Osteocyte (in vitro differentiated cells): ENCODE measurements at places on chromosomes 13 and 19.

DNA sequence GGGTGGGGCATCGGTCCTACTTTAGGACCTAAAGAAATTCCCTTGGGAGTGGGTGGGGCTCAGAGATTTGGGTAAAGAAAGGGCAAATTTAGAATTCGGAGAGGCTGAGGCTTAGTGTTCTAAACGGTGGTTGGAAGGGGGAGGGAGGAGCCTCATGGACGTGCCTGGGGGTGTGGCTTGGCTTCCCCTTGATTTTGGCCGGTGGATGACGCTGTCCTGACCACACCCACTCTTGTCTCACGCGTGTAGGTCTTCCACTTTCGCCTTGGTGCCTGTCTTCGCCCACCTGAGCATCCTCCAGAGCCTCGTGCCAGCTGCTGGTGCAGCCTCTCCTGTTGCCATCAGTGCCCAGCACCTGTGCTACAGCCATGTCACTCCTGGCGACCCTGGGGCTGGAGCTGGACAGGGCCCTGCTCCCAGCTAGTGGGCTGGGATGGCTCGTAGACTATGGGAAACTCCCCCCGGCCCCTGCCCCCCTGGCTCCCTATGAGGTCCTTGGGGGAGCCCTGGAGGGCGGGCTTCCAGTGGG lies 1.2 kb upstream of the NUP62 start:
- no peak for DNase-seq

- no peak for DNase-seq
Observed at GRCh38 chr13:75860935-75861334, 224.8 kb downstream of the LMO7 start.

- no peak for DNase-seq
Observed at GRCh38 chr19:32543115-32543900, 37.7 kb upstream of the PDCD5 start.

- no peak for DNase-seq
Observed at GRCh38 chr13:29382021-29382420, 213.5 kb downstream of the SLC7A1 start.

GRCh38 chr13:66634384-66634783 lies 595.8 kb downstream of the PCDH9 start:
- DNase-seq: no peak

GRCh38 chr19:16200038-16201010 lies 2.6 kb downstream of the AP1M1 start:
- no peak for DNase-seq

GRCh38 chr13:106348075-106348840 lies 187.2 kb downstream of the EFNB2 start:
- no peak for DNase-seq

- no peak for DNase-seq
Observed at GRCh38 chr19:18110609-18111232, 13.1 kb downstream of the MAST3 start.

GRCh38 chr19:38304352-38304865 lies 358 bp downstream of the C19orf33 start:
- DNase-seq: no peak

DNA sequence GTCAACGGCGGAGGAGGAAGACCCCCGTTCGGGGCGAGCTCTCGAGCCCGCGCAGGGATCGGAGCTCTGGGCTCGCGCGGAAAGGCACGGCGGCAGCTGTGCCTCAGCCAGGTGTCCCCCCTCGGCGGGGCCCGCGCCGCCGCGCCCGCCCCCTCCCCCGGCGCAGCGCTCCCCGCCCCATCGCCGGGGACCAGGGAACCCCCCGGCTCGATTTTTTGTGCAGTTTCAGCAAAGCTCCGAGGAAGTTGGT lies 110.0 kb downstream of the KCNRG start:
- no peak for DNase-seq

DNA sequence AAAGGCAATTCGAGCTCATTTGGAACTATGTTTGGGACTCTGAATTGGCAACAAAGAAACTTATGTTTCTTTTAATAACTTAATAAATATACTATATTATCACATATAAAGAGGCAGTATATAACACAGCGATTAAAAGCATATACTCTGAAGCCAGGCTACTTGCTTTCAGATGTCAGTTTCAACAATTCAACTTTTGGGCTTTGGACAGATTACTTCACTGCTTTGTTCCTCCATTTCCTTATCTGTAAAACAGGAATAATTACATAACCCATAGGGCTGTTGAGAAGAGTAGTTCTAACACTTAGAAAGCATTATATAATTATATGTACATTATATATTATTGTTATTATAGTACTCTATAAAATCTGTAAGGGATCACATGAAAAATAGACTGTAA lies 107.2 kb downstream of the EDNRB start:
- DNase-seq: no peak

GRCh38 chr13:99572921-99573320 lies 71.6 kb downstream of the TM9SF2 start:
- no peak for DNase-seq

- no peak for DNase-seq
Observed at GRCh38 chr13:91228940-91229339, 118.5 kb upstream of the MIR17HG start.

GRCh38 chr19:33292595-33293254 lies 9.6 kb downstream of the CEBPA start:
- no peak for DNase-seq

DNA sequence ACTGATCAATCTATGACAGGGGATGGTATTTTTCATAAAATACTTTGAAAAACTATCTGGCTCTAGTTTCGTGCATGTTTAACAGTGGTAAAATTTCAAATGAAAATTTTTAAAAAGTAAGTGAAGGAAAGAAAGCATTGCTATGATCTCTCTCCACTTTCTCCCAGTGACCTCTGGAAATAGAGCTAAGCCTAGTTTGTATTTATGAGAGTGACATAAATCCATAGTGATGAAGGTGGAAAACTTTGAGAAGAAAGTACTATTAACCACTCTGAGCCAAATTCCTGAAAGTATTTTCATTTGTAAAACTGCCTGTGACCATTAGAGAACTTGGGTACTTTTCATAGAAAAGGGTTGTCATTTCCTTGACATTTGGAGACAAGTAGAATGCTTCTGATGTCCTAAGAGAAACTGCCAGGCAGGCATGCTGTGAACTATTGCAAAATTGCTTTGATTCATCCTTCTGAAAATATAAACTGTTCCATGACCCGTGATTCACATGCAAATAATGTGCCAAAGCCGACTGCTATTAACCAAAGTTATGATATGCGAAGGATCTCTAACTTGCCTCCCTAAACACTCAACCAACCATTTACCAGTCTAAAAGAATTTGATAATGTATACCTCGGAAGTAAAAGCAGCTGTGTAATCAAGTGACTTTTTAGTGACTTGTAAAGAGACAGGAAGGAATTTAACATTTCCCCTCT lies 133.2 kb downstream of the VWA8 start:
- no peak for DNase-seq

GRCh38 chr13:78971355-78972025 lies 312.5 kb upstream of the OBI1 start:
- no peak for DNase-seq

- DNase-seq: no peak
Observed at GRCh38 chr19:39341129-39341718, 997 bp upstream of the SAMD4B start.

DNA sequence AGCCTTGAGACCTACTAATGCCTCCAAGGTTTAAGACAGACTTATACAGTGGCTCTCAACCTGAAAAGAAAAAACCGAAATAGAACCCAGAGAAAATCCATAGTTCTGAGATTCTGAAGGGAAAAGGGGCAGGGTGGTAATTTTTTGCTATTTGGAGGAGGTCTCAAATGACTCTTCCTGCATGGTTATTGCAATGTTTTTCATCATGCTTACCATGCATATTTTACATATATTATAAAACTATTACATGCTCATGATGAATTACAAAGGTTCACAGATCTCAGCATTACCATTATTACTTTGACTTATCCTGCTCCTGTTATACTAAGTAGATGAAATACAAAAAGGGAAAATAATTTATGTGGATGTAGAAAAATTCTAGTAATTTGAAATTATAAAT lies 47.6 kb downstream of the N4BP2L2 start:
- DNase-seq: no peak

GRCh38 chr13:99522298-99522697 lies 21.0 kb downstream of the TM9SF2 start:
- no peak for DNase-seq

DNA sequence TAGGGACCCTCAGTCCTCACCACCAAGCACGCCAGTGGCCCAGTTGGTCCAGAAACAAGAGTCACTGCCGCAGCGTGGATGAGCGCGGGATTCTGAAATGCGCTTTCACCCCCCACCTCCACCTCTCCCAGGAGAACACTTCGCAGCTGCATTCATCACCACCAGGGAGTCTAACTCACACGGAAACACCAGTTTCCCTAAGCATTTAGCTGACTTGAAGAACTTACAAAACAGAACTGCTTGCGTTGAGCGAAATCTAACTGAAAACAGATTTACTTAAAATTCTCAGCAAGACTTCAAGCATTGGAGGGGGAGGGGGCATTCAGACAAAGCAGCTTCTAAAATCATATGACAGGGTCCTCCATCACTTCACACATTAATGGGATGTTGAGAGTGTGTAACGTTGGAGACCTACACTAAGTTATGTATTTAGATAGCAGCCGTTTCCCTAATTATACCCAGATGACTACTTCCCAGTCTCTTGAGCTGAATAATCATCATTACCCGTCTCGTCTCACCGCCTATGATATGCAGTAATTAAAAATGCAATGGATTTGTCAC lies 258.2 kb upstream of the IRS2 start:
- no peak for DNase-seq

DNA sequence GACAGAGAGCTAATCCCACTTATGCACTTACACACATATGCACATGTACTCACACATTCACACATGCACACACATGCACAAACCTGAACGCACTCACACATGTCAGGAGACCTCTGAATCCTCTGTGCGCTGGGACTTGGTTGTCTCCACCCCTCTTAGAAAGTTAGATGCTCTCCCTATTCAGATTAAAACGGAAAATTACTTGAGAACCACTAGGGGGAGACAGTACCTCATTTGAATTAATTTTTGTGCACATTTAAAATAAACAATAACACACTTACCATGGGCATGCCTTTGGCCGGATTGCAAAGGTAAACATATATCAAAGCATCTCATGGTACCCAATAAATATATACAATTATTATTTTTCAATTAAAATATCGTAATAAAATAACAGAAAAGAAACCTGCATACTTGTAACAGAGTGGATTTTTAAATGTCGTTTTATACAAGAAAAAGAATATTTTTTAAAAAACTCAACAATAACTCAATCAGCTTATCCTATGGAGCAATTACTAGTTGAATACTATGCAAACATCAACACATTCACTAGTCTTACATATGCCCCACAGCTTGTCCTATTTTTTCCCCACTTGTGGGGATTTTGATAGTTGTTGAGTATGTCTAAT lies 9.5 kb upstream of the LILRB4 start:
- no peak for DNase-seq

DNA sequence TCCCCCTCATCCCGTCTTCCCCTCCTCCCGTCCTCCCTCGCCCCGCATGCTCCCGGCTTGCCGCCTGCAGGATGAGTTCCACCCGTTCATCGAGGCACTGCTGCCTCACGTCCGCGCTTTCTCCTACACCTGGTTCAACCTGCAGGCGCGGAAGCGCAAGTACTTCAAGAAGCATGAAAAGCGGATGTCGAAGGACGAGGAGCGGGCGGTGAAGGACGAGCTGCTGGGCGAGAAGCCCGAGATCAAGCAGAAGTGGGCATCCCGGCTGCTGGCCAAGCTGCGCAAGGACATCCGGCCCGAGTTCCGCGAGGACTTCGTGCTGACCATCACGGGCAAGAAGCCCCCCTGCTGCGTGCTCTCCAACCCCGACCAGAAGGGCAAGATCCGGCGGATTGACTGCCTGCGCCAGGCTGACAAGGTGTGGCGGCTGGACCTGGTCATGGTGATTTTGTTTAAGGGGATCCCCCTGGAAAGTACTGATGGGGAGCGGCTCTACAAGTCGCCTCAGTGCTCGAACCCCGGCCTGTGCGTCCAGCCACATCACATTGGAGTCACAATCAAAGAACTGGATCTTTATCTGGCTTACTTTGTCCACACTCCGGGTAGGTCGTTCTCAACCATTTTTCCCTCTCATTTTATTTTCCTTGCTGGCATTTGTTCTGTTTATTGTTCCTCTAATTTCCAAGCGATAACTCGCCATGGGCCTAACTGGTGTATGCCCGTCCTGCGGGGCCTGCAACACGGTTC lies 29.8 kb downstream of the NFIX start:
- DNase-seq: no peak

GRCh38 chr13:52906122-52906903 lies 57.9 kb upstream of the PCDH8 start:
- DNase-seq: no peak

GRCh38 chr13:112725346-112726015 lies 35.6 kb downstream of the ATP11A start:
- no peak for DNase-seq
